Stimulated activated CD4-positive, alpha-beta T cell treated with anti-CD3 and anti-CD28 coated beads, Interleukin-15, amount 100 ng/mL, for 1 hour (primary cell): ENCODE measurements at places on chromosomes 2 and 18.

DNA sequence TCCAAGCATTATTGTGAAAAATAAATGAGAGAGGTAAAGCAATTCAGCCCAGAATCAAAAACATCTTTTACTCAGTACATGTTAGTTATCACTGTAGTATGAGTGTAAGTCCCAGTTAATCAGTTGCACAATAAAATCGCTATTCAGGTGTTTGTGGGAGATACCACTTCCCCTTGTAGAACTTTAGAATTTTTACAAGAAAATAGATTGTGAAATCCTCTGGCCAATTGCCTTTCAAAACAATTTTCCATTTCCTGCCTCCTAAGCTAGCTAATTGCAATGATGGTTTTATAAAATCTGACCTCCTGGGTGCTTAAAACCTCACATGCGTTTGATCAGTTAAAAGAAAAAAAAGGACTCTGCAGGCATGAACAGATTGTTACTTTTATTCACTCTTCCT is 332.5 kb downstream of the PID1 start:
- DNase-seq: no peak

- DNase-seq: no peak
These were observed 29.6 kb downstream of the PTCD3 start for GRCh38 chr2:86135653-86136052.

- DNase-seq: no peak
These were observed 78.5 kb downstream of the ATL2 start for GRCh38 chr2:38298539-38298938.

GRCh38 chr2:112623913-112624777 is 21.6 kb upstream of the SLC20A1 start:
- peak; percentile 55 for DNase-seq

- DNase-seq: no peak
These were observed 255.3 kb downstream of the VAPA start for GRCh38 chr18:10169064-10169562.

DNA sequence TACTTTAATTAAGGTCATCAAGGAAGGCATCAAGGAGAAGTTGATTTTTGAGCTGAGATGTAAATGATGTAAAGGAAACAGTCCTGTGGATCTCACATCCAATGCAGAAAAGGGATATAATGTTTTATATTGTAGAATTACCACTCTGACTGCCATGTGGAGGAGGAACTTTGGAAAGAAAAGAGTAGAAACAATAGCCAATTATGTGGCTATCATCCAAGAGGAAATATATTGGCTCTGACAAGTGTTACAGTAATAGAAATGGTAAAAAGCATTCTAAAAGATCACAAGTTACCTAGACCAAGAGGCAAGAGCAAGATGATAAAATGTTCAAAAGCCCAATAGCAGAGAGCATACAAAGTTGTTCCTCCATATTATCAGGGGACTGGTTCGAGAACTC is 26.8 kb downstream of the BARD1 start:
- no peak for DNase-seq

- DNase-seq: no peak
These were observed 50.8 kb downstream of the PID1 start for GRCh38 chr2:229220254-229220653.

GRCh38 chr18:53135654-53136053 is 795.7 kb downstream of the DCC start:
- no peak for DNase-seq

DNA sequence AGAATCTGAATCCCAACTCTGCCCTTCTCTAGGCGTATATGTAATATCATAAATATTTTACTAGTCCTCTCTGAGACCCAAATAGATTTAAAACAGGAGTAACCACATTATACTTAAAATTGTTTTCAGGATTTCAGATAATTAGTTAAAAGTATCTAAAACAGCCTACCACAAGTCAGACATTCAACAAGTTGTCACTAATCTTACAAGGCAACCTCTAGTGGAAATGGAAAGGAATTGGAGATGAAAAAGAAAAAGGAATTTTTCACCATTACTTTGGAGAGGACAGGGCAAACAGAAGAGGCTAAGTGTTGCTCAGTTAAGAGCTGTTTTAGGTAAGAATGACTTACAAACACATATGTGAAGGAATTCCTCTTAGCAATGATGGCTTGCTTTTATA is 11.4 kb downstream of the CUL3 start:
- no peak for DNase-seq

DNA sequence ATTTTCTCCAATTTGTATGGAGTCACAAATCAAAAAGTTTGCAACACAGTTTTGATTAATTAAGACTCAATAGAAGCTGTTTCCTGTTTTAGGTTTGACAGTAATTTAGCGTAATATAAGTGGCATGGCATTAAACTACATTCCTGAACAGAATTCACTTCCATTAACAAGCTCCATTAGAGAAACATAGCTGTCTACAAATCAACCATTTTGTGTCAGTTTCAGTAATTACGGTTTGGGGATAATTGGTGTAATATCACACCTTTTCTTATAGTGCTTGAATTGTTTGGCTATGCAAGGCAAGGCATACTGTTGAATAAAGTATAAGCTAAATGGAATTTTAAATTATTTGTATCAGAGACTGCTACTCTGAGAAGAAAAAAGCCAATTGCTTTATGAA is 585.5 kb downstream of the CBLN2 start:
- no peak for DNase-seq

- DNase-seq: no peak
These were observed 891 bp upstream of the NR4A2 start for GRCh38 chr2:156333274-156333950.

GRCh38 chr2:236968101-236968879 is 117.4 kb upstream of the COPS8 start:
- DNase-seq: no peak

GRCh38 chr2:25304321-25304720 is 37.4 kb downstream of the DNMT3A start:
- no peak for DNase-seq
